ENCODE measurements at places on chromosomes 3 and 15. TPM values are rescaled to one million over a fixed set of nuclear protein-coding genes. Genes with fewer than 3 reads are reported as not detected.
A peak's percentile ranks its signal among the peaks of the same experiment; 100 is the strongest.

DNA sequence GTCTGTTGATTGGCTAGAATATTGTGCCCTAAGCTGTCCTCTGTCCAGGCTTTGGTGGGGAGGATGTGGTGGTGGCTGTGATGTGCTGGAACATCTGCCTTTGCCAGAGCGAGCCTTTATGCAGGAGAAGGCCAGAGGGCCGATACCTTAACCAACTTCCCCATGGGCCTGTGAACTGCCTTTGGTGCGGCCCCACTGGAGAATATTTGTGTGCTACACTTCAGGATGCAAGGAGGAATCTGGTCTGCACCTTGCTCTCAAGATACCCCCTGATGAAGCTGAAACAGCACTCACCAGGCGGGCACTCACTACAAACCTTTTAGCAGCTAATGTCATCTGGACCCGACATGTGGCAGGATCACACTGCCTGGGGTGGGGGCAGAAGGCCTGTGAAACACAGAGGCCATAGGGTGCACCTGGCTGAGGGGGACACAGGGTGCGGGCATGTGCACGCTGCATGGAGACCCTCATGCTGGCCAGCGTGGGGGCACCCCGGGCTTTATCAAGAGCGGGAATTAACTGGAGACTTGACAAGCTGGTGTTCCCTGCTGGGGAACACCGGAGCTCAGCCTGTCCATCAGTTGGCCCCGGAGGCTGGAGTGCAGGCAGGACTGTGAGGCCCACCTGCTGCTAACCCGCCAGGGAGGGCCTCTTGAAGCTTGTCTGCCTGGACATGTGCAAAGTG is 16.4 kb downstream of the PRR23E start:
- no peak overlapping the region for H3K27ac ChIP-seq
- H3K36me3 ChIP-seq: no peaks in the 10 kb centered on the region
- no peak for DNase-seq
- H3K4me3 ChIP-seq: no peak overlapping the region
- H3K4me1 ChIP-seq: no peaks in the 10 kb centered on the region

GRCh38 chr3:159857840-159858239 is 130.8 kb upstream of the IL12A start:
- H3K27me3 ChIP-seq: peaks cover 4% of the 10 kb centered on the region
- peaks cover 13% of the 10 kb centered on the region for H3K4me1 ChIP-seq
- H3K4me3 ChIP-seq: no peak overlapping the region
- DNase-seq: no peak
- no peak overlapping the region for H3K27ac ChIP-seq

GRCh38 chr3:45987368-45988291 is 8.0 kb downstream of the FYCO1 start:
- DNase-seq: no peak
- no peak overlapping the region for H3K4me3 ChIP-seq
- peaks cover 5% of the 10 kb centered on the region for H3K36me3 ChIP-seq
- peak overlapping the region; percentile 82 for H3K27ac ChIP-seq
- no peaks in the 10 kb centered on the region for H3K27me3 ChIP-seq

- DNase-seq: no peak
- peaks cover 12% of the 10 kb centered on the region for H3K4me1 ChIP-seq
- no peaks in the 10 kb centered on the region for H3K36me3 ChIP-seq
- H3K27ac ChIP-seq: no peak overlapping the region
These were observed 106.6 kb downstream of the MYH15 start for GRCh38 chr3:108403686-108404345.

DNA sequence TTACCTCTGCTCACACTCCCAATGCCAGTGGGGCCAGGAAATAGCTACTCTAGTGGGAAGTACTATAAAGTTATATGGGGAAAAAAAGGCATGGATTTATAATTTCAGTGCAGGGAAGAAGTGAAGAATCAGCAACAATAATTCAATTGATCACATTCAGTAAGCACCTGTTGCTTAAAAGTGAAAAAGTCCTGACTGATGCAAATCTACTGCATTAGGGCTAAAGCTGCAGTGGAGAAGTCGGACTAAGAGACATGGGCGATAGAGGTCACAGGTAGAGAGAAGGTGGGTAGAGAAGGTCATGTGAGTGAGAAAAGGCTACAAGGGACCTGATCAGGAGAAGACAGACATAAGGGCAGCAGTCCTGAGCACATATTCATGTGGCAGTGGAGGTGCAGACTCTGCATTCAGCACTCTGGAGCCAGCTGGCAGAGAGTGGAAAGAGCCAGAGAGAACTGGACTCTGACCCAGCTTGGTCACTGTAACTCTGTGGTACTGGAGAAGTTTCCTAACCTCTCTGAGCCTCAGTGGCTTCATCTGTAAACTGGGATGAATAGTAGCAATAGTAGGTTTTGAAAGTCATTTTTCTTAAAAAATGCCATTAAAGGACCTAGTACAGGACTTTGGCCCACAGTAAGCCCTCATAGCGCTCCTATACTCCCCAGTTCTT is 17.6 kb upstream of the BCL2A1 start:
- no peak overlapping the region for H3K27ac ChIP-seq
- H3K4me1 ChIP-seq: no peaks in the 10 kb centered on the region
- H3K36me3 ChIP-seq: no peaks in the 10 kb centered on the region
- DNase-seq: no peak
- no peak overlapping the region for H3K4me3 ChIP-seq

GRCh38 chr3:23038471-23038870 is 164.7 kb upstream of the UBE2E2 start:
- DNase-seq: no peak
- no peak overlapping the region for H3K27ac ChIP-seq
- peaks cover 6% of the 10 kb centered on the region for H3K4me1 ChIP-seq
- no peaks in the 10 kb centered on the region for H3K36me3 ChIP-seq
- no peak overlapping the region for H3K4me3 ChIP-seq

DNA sequence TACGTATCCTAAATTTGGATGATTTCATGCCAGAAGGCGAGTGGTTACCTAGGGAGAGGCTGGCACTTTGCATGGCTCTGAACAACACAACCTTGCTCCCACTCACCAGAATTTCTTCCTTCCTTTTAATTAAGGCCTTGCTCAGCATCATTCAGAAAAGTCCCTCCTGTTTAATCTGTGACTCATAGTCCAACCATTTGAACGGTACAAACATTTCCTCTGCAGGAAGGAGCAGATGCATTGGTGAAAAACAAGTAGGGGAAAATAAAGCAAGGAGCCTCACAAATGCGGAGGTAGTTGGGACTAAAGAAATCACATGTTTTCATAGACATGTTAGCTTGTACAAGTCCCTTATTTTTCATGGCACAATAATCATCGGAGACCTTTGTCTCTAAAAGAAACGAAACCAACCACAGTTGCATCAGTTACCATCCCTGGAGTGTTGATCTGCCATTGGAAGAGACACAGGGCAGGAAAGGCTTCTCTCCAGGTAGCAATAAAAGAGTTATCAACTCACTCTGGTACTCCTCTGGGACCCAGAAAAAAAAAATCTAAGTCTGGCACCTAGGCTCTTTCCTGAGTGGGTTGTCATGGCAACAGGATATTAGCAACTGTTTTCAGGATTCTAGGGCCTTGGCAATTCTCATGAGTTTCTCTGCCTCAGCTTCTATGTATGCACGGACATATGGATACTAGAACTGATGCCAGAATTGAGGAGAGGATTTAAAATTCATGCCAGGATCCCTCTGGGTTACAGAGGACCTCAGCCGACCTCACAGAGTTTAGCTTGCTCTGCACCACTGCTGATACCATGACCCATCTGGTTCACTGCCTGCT is 255.4 kb upstream of the ARPP21 start:
- no peak overlapping the region for H3K4me3 ChIP-seq
- DNase-seq: no peak
- no peaks in the 10 kb centered on the region for H3K27me3 ChIP-seq
- H3K4me1 ChIP-seq: no peaks in the 10 kb centered on the region
- no peaks in the 10 kb centered on the region for H3K36me3 ChIP-seq

DNA sequence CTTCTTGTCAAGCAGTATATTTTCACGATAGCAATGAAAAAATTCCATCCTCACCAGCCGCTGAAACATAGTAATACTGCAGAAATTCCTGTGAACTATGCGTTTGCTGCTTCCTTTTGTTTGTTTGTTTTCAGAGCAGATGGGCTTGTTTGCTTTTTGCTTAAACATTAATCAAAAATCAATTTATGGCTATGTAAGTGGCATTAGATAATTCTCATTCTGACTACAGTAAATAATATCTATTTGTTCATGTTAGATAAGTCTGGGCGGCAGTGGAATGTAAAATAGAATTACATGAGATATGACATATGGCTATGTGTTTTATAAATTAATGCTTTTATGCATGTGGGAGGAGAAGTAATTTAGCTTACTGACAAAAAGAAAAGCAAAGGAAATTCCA is 163.7 kb downstream of the PGPEP1L start:
- no peak for DNase-seq
- no peak overlapping the region for H3K4me3 ChIP-seq
- peak overlapping the region; percentile 15 for H3K27ac ChIP-seq
- peaks cover 32% of the 10 kb centered on the region for H3K4me1 ChIP-seq

- peaks cover 14% of the 10 kb centered on the region for H3K27me3 ChIP-seq
- H3K27ac ChIP-seq: peak overlapping the region; percentile 67
- no peak for DNase-seq
- peaks cover 20% of the 10 kb centered on the region for H3K4me1 ChIP-seq
These were observed 419.5 kb upstream of the NAALADL2 start for GRCh38 chr3:174439331-174440252.

GRCh38 chr3:14244521-14245247 is 66.1 kb downstream of the LSM3 start:
- peaks cover 3% of the 10 kb centered on the region for H3K27me3 ChIP-seq
- H3K4me1 ChIP-seq: peaks cover 7% of the 10 kb centered on the region
- no peak for DNase-seq
- no peak overlapping the region for H3K4me3 ChIP-seq

CPNE9 gene
- 0.69 TPM for total RNA-seq

DNA sequence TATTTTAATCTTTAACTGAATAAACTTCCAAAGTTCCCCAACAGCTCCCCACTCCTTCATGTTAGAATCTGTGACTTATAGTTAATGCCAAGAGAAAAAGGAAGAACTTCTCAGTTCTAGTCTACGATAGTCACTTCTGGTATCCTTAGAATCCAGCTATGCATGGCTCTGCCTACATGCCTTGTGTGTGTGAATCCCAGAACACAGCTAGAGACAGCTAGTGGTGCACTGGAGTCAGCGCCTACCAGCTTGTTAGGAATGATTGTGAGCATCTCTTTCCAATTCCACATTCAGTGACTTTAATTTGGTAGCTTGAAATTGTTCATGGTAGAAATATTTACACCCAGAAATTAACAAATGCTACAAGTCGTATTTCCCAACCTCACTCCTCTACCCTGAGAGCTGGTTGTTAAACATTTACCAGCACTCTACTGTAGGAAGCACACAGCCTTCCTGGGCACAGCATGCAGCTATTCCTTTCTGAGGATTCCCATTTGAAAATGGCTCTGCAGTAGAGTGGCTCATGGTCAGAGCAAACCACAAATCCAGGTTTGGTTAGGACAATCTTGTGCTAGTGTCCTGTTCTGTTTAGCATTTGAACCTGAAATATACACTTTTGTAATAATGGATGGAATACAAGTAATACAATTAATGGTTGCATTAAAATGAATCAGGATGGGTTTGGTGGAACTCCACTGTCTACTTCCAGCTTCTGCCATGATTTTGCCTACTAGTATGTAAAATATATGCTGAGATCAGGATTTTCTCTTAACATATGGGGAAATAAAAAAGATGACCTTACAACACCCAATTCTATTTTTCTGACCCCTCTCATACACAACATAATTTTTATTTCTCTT is 371.0 kb upstream of the GBE1 start:
- no peak for DNase-seq
- H3K36me3 ChIP-seq: no peaks in the 10 kb centered on the region
- peaks cover 6% of the 10 kb centered on the region for H3K4me1 ChIP-seq

ATP13A5 gene
- total RNA-seq: 0.29 TPM

DNA sequence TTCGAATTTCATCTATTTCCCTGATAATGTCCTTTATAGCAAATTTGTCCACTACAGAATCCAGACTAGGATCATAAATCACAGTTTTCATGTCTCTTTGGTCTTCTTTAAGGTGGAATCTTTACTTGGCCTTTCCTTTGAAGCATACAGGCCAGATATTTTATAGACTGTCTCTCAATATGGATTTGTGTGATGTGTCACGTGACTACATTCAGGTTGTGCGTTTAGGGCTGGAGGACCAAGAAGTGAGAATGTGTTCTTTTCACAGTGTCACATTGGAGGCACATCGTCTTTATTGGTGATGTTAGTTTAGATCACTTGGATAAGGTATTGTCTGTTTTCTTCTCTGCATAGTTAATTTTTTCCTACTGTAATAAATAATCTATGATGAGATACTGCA is 232.9 kb downstream of the MEIS2 start:
- DNase-seq: no peak
- no peaks in the 10 kb centered on the region for H3K27me3 ChIP-seq

LRRC31 gene
- total RNA-seq: 0.67 TPM

GRCh38 chr3:50150863-50151686 is 4.0 kb upstream of the SEMA3F start:
- H3K27ac ChIP-seq: peak overlapping the region; percentile 79
- H3K4me3 ChIP-seq: no peak overlapping the region
- no peaks in the 10 kb centered on the region for H3K36me3 ChIP-seq
- peaks cover 34% of the 10 kb centered on the region for H3K27me3 ChIP-seq
- no peak for DNase-seq

COL7A1 gene
- 38.4 TPM for total RNA-seq

MCF2L2 gene
- 0.71 TPM for total RNA-seq

- no peaks in the 10 kb centered on the region for H3K27me3 ChIP-seq
- no peaks in the 10 kb centered on the region for H3K36me3 ChIP-seq
- peaks cover 22% of the 10 kb centered on the region for H3K4me1 ChIP-seq
These were observed 18.8 kb upstream of the PLXND1 start for GRCh38 chr3:129625072-129625874.

DNA sequence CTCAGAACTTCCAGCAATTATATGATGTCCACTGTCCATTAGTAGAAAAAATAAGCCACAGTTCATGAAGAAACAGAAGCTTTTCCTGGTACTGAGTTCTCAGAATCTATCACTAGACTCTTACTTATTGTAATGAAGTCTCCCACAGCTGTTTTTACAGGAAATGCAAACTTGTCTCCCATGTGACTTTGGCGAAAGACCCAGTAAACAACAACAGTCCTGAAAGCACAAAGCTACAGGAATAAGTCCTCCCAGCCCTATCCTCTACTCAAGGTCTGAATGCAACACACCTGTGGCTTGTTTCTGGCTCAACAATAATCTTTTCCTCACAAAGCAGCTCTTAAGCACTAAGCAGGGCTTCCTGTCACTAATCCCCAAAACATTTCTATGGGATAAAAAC is 55.9 kb downstream of the EOMES start:
- no peaks in the 10 kb centered on the region for H3K4me1 ChIP-seq
- no peaks in the 10 kb centered on the region for H3K36me3 ChIP-seq
- DNase-seq: no peak
- H3K4me3 ChIP-seq: no peak overlapping the region

Data from progenitor cell of endocrine pancreas (in vitro differentiated cells).